Vagina (tissue), 2 donors: ENCODE measurements at places on chromosomes 4 and X.

DNA sequence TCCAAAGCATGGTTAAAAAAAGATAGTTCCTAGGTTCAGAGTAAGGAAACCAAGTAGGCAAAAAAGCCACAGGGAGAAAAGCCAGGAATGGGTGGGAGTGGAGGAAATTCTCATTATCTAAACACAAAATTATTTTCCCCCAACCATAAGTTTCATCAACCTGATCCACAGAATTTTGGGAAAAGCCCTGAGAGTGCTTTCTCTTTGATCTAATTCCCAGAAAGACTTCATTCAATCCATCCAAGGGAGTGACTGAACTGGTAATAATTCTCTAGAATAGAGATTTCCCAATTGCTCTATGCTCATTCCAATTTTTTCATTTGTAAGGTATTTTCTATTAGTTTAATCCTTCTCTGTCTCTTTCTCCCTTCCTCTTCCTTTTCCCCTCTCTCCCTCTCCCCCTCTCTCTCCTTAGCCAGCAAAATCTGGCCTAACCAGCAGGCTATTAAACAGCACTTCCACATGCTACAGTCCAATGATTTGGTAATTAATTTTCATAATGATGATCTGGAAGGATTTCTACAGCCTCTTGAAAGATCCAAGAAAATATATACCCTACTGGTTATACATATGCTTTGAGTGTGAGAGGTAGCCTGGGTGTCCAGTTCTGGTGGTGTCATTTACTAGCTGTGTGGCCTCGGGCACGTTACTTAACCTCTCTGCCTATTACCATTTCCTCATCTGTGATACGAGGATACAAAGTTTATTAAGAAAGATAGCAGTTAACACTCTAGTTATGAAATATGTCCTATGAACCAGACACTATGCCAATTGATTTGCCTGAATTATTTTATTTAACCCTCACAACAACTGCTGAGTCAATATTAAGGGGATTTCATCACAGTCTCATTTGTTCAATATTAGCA lies 251.5 kb upstream of the RASGEF1B start:
- DNase-seq: no peak

- no peak for DNase-seq
These were observed 221.0 kb downstream of the NAF1 start for GRCh38 chr4:162945713-162946112.

DNA sequence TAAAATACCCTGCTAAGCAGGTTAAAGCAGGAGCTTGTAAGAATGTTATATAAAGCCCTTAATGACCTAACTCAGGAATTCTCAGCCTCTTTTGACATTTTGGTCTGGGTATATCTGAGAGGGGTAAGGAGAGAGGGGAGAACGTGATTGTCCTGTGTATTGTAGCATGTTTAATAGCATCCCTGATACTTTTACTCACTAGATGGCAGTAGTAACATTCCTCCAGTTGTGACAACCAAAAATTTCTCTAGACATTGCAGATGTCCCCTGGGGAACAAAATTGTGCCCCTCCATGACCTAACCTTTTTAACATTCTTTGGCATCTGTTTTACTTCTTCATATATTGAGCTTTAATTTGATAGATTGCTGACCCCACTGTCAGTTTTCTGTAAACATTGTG lies 17.9 kb downstream of the SMARCA5 start:
- DNase-seq: no peak

DNA sequence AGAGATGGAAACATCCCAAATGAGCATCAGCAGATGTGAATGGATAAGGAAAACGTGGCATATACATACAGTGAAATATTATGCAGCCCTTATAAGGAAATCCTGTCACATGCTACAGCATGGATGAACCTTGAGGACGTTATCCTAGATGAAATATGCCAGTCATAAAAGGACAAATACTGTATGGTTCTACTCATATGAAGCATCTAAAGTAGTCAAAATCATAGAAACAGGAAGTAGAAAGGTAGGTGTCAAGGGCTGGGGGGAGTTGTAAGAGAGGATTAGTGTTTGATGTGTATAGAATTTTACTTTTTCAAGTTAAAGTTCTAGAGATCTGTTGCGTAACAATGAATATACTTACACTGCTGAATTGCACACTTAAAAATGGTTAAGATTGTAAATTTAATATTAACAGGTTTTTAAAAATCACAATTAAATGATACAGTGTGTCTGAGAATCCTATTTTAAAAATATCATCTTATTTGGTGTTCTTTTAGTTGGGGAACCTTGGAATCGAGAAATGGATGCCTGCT lies 58.5 kb downstream of the KDM6A start:
- no peak for DNase-seq

DNA sequence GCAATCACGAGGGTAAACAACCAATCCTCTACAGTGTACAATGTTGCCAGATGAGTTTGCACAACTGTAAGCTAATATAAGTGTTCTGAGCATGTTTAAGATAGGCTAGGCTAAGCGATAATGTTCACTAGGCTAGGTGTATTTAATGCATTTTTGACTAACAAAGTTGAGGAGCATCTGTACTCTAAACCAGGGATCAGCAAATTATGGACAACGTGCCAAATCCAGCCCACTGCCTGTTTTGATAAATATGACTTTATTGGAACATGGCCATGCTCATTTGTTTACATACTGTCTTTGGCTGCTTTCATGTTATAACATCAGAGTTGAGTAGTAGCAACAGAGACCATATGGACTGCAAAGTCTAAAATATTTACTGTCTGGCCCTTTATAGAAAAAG lies 46.3 kb upstream of the ARHGEF6 start:
- DNase-seq: no peak

GRCh38 chrX:14359316-14359715 lies 170.0 kb upstream of the GLRA2 start:
- no peak for DNase-seq
